ENCODE measurements at places on chromosomes 7 and 10.
A peak's percentile ranks its signal among the peaks of the same experiment; 100 is the strongest.

DNA sequence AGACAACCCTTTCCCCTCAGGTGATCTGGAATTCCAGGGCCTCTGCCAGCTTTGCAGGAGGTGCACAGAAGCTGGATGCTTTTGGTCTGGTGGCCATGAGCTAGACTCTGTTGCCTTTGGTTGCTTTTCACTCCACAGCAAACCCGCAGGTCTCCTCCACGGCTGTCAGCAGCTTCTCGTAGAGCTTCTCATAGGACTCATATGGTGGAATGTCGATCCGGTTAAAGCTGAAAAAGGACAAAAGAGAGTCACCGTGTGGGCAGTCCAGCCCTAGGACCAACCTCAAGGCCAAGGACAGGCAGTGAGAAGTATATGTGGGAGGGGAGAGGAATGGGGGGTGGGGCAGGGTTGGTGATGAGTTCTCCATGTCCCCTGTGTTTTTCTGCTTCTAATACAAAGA lies 113.5 kb downstream of the SMURF1 start:
- no peak for DNase-seq

GRCh38 chr7:139914306-139915267 lies 85.5 kb downstream of the TBXAS1 start:
- no peak for DNase-seq

DNA sequence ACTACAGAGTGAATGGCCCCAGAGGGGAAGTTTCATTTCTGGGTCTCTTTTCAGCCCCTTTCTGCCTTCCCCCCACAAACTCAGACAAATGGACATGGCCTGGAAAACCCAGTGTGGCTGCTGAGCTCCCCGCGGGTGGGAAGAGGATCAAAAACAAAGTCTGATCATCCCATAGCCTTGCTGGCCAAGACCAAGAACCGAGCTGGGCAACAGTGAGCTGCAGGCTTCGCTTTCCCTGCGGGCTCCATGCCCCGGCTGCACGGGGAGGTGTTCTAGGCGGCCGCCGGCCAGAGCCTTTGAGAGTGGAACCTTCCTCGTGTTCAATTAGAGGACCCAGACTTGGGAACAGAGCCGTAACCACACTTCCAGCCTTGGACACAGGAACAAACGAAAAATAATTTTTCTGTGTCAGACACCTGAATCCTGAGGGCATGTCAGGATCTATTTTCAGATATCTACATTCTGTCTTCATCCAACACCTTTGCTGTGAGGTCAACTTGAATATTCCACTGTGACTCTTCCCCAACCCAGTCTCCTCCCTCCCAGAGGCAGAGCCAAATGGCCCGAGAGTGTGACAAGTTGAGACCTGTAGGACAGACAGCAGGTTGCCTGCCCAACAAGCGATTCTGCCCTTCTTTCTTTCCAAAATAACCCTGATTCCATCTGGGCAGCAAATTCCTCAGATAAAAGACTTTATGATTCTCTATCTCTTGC lies 26.0 kb downstream of the WDR86 start:
- no peak for DNase-seq

DNA sequence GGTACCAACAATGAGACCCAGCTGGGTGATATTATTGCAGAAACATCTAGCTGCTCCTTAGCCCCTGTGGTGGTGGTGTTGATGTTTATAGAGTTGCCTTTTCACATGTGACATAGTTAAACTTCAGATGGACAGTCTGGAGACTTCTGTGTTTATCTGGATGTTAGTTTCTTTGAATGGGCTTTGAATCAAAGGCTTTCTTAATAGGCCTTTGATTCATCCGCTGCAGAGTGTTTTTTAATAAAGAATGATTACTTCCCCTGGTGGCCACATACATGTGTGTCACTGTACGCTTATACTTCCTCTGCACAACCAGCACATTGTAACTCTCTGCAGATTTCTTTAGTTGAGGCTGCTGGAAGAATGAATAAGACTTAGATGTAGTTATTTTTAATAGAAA lies 221.0 kb downstream of the DYNC1I1 start:
- no peak for DNase-seq

DNA sequence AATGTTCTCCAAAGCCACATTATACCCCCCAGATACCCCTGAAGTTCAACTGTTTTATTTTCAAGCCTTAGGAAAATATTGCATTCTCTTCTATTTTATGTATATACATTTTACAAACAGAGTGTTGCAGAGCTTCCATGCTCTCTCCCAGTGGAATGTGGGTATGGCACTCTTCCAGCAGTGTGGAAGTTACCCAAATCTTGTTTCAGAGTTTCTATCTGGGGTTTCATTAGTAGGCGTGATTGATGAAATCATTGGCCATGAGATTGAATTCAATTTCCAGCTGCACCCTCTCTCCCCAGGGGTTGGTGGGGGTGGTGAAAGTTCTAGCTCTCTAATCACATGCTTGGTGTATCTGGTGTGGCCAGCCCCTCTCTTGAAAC lies 350.4 kb downstream of the RPS24 start:
- DNase-seq: no peak

DNA sequence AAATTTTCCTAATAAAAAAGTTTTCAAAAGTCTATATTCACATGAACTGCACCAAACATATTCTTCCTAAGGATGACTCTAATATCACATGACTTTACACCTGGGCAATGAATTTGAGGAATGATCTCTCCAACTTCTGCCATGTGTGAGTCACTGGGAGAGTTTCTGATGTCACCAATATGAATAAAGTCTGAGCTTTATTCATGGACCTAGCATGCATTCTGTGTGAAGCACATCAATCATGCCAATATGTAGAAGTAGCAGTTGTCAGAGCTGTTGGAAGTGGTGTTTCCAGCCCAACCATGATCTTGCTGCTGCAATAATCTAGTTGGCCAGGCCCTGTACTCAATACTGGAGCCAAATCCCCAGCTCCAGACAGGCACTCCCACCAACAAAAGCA lies 91.7 kb upstream of the IFRD1 start:
- DNase-seq: no peak

- DNase-seq: no peak
These were observed 6.9 kb downstream of the ATP5MF start for GRCh38 chr7:99459087-99459486.

DNA sequence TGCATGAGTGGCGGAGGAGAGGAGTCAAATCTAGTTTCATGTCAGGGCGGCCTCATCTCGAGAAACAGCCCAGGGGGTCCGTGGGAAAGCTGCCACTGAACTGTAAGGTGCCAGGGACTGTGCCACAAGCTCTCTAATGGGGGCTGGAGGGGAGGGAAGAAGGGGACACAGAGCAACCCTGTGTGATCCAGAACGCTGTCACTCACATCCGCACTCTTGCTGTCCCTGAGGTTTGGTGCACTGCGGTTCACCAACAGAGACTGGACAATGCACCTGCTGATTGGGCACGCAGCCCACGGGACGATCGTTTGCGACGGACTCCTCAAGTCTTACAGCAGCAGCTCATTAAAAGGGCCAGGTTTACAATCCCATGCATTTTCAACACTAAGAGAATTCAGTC lies 47.7 kb downstream of the AMZ1 start:
- DNase-seq: no peak

DNA sequence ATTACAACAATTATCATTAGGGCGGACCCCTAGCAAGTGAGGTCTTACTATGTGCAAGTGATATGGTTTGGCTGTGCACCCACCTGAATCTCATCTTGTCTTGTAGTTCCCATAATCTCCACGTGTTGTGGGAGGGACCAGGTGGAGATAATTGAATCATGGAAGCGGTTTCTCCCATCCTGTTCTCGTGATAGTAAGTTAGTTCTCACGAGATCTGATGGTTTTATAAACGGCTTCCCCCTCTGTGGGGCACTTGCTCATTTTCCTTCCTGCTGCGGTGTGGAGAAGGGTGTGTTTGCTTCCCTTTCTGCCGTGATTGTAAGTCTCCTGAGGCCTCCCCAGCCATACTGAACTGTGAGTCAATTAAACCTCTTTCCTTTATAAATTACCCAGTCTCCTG lies 96.1 kb upstream of the CDK6 start:
- DNase-seq: no peak

DNA sequence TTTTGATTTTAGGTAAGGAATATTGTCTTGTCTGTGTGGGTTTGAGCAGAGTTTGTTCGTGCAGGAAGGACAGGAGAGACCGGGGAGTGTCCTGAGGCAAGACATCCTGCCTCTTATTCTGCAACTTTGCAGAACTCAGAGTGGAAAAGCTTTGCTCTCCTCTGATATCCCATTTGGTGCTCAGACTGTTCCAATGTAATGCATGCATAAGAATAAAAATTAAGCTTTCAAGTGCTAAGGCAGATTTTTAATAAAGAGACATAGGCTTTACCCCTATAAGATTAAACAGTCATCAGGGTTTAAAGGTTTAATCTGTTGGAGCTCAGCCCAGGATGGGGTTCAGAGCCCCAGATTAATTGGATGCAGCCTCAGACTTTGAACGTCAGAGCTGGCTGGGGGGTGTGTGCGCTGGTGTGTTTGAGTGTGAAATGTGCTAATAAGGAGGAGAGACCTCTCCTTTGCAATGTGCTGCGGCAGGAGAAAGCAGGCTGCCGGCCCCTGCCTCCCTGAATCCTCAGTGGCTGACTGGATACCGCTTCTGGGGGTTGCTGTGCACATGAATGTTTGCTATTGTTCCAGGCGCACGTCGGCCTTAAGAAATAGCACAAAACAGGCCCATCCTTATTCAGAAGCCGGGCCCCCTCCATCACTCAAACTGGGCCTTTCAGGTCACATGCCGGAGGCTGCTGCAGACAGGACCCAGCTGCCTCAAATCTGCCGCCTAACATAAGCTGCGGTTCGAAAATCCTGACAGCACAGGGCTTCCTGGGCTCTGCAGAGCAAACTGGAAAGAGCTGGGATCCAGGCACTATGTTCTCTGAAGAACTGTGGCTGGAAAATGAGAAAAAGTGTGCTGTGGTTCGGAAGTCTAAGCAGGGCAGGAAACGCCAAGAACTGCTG lies 84.1 kb upstream of the PRR15 start:
- DNase-seq: peak; percentile 70

DNA sequence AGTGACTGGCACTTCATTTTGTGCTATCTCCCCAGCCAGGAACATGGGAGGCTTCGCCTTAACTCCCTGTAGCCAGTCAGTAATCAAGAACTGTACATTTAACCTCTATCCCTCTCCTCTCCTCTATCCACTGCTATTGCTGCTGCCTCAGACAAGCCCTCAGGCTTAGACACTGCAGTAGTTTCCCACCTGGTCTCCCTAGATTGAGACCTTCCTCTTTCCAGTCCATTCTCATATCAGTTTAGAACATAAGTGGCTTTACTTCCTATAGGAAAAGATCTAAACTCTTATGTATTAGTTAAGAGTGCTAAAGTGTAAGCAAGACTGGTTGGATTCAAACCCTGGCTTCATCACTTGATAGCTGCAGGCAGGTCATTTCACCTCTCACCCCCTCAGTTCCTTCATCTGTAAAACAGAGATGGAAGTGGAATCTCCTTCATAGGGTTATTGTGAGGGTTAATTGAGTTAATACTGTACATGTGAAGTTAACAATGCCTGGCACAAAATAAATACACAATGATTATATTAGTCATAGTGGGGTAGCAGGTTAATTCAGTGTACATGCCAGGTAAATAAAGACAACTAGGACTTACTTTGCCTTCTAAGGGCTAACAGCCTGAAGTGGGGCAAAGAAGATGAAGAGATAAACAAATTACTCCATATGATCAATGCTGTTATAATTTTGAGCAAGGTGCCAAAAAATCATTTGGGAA lies 76.1 kb downstream of the ZNF277 start:
- DNase-seq: no peak

- no peak for DNase-seq
These were observed 1.2 kb upstream of the PAOX start for GRCh38 chr10:133377818-133378250.

- no peak for DNase-seq
These were observed 26.2 kb upstream of the LMBR1 start for GRCh38 chr7:156919132-156919713.

- no peak for DNase-seq
These were observed 68.9 kb downstream of the HTR7 start for GRCh38 chr10:90788968-90789367.

- DNase-seq: no peak
These were observed 573.5 kb downstream of the KIF20B start for GRCh38 chr10:90274721-90275468.

DNA sequence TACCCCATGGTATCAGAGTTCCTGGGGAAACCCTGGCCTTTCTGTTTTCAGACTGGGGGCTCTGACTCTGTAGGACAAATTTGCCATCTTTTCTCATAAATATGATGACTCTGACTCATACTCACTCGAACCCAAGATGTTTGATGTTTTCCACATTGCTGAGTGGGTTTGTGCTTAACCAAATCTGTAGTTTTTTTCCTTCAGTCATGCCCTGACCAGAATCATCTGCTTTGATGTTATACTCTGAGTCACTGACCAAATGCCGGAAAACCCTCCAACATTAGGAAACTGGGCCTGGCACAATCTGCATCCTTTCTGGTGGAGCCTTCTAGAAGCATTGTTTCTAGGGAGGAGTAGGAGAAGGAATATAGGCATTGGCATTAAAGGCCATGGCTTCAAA lies 118.7 kb downstream of the C10orf105 start:
- no peak for DNase-seq

DNA sequence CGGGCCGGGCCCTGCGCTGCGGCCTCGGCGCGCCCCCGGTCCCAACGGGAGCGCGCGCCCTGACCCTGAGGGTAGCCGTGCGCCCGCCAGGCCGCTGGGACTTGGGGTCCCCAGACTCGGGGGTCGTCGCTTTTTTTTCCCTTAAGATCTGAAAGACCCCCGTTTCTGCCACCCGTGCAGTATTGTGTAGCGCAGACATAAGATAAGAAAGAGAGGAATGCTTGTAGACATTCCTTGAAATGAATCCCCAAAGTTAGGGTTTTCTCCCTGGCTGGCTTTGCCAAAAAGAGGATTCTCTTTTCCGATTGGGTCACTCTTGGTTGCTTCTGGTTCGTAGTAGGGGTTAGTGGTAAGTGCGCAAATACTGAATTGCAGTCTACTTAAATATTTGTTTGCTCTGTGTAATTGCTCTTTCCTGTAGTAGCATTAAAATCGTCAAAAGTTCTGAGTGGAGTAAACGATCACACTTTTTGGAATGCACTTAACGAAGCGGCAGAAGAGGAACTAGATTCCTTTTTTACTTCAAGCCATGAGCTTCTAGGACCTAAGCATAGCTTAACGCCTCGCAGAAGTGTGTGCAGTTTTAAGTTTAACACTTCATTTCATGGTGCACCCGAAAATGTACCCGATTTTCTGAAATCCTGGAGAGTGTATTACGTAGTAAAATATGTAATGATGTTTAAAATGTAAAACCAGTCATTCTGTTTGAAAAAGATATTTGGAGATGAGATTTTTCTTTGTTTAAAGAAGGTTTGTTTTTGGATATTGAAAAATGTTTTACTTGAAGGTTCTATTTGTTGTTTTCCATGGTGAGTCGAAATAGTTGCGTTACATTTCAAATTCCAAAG lies 1.3 kb downstream of the CUL1 start:
- DNase-seq: peak; percentile 45

DNA sequence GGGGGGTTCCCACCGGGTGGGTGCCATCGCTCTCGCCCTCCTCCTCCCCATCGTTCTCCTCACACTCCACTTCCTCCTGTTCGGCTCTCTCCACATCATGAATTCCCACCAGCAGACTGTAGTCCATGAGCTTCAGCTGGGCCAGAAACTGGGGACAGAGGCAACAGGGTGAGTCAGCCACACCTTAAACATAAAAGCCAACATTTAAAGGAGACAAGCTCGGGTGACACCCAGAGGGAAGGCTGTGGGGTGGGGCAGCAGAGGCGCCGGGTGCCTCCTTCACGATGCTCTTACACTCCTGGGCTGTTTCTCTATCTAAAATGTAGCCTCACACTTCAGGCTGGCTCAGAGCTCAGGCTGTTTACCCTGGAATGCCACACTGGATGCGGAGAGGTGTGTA lies 172.5 kb downstream of the PIP4K2A start:
- DNase-seq: no peak

All from midbrain (tissue), 1 donor.